ENCODE measurements at places on chromosomes 7 and 10. TPM values are rescaled to one million over a fixed set of nuclear protein-coding genes. Genes with fewer than 3 reads are reported as not detected.
A peak's percentile ranks its signal among the peaks of the same experiment; 100 is the strongest.

DNA sequence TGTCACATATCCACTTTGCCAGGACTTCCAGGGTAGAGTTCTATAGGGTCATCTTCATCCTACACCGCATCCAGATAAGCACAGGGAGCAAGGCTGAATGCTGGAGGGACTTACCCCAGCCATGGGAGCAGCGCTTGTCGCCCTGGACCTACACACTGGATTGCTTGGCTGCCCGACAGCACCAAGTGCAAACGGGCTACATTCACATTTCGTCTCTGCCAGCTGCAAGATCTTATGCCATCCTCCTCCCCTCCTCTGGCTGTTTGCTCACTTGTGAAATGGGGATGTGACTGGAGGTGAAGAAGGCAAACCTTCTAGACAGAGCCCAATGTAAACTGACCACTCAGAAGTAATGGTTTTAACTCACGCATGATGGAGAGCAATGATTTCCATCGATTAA lies 1.0 kb downstream of the DDC start:
- no peak overlapping the region for H3K27ac ChIP-seq
- no peak overlapping the region for H3K4me3 ChIP-seq
- no peak for DNase-seq

FAM241B gene
- total RNA-seq: 1.1 TPM

PRPS1L1 gene
- not detected for total RNA-seq

CRTAC1 gene
- not detected for total RNA-seq

EPHA1 gene
- 0.12 TPM for total RNA-seq

DNA sequence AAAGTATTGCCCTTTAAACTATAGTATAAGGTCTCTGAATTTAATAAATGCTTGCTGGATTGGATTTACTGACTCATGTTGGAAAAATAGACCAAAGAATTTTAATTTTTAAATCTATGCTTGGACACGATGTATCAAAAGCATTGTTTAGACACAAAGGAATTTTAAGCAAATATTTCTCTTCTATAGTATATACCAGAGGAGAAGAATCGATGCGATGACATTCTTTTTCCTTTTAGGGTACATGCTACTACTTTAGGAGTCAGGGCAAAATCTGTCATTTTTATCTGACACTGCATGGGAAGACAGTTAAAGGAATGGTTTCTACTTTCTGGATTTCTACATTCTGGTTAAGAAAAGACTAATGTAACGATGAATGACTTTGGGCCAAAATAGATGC lies 339.9 kb downstream of the BMPER start:
- H3K4me1 ChIP-seq: no peaks in the 10 kb centered on the region
- DNase-seq: no peak
- no peak overlapping the region for H3K27ac ChIP-seq
- no peaks in the 10 kb centered on the region for H3K36me3 ChIP-seq
- H3K27me3 ChIP-seq: no peaks in the 10 kb centered on the region

- no peak for DNase-seq
- H3K27ac ChIP-seq: no peak overlapping the region
- no peaks in the 10 kb centered on the region for H3K36me3 ChIP-seq
- H3K27me3 ChIP-seq: no peaks in the 10 kb centered on the region
Observed at GRCh38 chr10:29636178-29636577, 1.4 kb upstream of the SVIL start.

PTPN20 gene
- total RNA-seq: 2.4 TPM

- H3K4me1 ChIP-seq: peaks cover 35% of the 10 kb centered on the region
- peak overlapping the region; percentile 33 for H3K27ac ChIP-seq
- no peaks in the 10 kb centered on the region for H3K36me3 ChIP-seq
- no peak overlapping the region for H3K4me3 ChIP-seq
Observed at GRCh38 chr10:5971315-5971832, 6.0 kb downstream of the IL15RA start.

DNA sequence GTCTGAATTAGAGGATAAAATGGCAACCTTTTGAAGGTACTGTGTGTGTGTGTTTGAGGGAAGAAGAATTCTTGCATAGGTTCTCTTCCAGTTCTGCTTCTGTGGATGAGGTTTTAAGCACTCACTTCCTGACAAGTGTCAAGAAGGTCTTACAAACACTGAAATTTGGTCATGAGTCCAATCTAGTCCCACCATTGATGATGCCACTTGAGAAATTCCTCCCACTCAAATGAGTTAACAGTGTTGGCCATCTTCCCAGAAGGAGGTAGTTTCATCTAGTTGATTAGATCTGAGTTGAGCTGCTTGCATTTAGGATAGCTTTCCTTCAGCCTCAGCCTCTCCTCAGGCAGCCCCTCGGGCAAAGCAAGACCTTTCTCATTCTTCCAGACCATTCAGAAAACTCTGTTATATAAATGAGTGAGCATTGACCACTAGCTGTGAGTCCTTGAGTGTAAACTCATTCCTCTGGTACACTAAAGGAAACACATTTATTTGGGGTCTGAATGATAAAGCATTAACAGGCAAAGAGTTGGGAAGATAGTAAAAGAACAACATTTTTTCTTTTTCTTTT lies 189.5 kb downstream of the TRIL start:
- no peaks in the 10 kb centered on the region for H3K4me1 ChIP-seq
- no peaks in the 10 kb centered on the region for H3K36me3 ChIP-seq
- H3K27ac ChIP-seq: no peak overlapping the region
- H3K27me3 ChIP-seq: no peaks in the 10 kb centered on the region

TMEM225B gene
- 1.6 TPM for total RNA-seq

DNA sequence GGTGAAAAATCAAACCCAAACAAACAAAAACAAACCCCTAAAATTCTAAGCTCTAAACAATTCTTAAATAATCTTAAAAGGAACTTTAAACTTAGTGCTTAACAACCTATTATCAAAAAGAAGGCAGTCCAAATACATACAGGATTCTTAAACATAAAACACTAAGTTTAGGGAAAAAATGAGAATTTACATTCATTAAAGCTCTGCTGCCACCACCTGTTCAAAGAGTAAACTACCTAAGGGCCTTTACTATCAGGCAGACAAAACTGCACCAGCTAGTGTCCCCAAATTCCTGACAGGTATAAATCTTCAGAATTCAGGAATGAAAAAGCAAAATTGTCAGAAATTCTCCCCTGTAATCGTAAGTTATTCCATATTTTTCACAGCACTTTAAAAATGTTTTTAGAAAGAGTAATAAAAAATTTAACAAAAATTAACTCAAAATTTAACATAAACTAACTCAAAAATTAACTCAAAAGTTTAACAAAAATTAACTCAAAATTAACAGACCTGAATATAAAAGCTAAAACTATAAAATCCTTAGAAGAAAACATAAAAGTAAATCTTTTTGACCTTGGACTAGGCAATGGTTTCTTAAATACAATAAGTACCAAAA lies 55.1 kb downstream of the PDZD8 start:
- H3K27me3 ChIP-seq: no peaks in the 10 kb centered on the region
- H3K36me3 ChIP-seq: no peaks in the 10 kb centered on the region
- peak; percentile 21 for DNase-seq
- H3K27ac ChIP-seq: no peak overlapping the region

- no peaks in the 10 kb centered on the region for H3K27me3 ChIP-seq
- no peak overlapping the region for H3K4me3 ChIP-seq
- no peaks in the 10 kb centered on the region for H3K4me1 ChIP-seq
- no peak overlapping the region for H3K27ac ChIP-seq
- DNase-seq: no peak
Observed at GRCh38 chr10:112817981-112818777, 131.9 kb upstream of the TCF7L2 start.

DNA sequence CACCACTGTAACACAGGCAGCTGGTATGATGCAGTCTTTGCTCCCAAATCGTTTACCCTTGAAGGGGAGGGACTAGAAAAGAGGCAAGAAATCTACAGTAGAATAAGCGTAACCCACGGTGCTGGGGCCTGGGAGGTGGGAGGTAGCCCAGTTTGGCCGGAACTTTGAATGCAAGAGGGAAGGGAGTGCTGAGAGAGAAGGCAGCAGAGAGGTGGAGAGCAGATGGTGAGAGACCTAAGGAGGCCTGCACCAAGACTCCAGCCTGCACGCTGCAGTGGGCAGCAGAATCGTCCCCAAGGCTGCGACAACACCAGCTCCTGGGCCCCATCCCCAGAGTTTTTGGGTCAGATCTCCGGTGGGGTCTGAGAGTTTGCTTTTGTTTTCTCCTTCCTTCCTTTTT lies 547.5 kb downstream of the GALNT17 start:
- H3K4me3 ChIP-seq: no peak overlapping the region
- no peaks in the 10 kb centered on the region for H3K4me1 ChIP-seq
- H3K27ac ChIP-seq: no peak overlapping the region
- H3K27me3 ChIP-seq: no peaks in the 10 kb centered on the region
- no peaks in the 10 kb centered on the region for H3K36me3 ChIP-seq
- DNase-seq: no peak

DNA sequence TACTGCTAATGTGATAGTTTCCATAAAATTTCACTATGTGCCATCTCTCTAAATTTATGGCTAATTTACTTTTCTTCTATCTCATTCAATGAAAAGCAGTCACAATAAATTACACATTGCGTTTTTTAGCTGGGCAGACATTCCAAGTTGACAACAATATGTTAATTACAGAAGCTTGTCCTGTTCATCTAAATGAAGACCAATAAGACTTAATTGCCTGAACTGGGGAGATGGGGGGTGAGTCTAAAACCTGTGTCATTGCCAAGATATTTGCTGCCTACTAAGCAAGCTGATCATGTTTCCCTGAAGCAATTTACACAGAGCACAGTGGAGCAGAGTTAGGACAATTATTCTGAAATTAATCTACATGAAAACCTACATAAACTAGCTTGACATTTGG lies 89.3 kb upstream of the ADRB1 start:
- no peaks in the 10 kb centered on the region for H3K4me1 ChIP-seq
- H3K27me3 ChIP-seq: no peaks in the 10 kb centered on the region
- DNase-seq: no peak
- H3K36me3 ChIP-seq: no peaks in the 10 kb centered on the region
- H3K27ac ChIP-seq: no peak overlapping the region

GRCh38 chr7:130672146-130672545 lies 3.6 kb upstream of the COPG2 start:
- H3K4me3 ChIP-seq: no peak overlapping the region
- peaks cover 11% of the 10 kb centered on the region for H3K4me1 ChIP-seq
- no peak overlapping the region for H3K27ac ChIP-seq
- no peaks in the 10 kb centered on the region for H3K36me3 ChIP-seq

GRCh38 chr10:119705434-119705831 lies 20.4 kb upstream of the INPP5F start:
- H3K4me3 ChIP-seq: no peak overlapping the region
- peak overlapping the region; percentile 94 for H3K27ac ChIP-seq
- no peaks in the 10 kb centered on the region for H3K36me3 ChIP-seq
- H3K27me3 ChIP-seq: no peaks in the 10 kb centered on the region

DNA sequence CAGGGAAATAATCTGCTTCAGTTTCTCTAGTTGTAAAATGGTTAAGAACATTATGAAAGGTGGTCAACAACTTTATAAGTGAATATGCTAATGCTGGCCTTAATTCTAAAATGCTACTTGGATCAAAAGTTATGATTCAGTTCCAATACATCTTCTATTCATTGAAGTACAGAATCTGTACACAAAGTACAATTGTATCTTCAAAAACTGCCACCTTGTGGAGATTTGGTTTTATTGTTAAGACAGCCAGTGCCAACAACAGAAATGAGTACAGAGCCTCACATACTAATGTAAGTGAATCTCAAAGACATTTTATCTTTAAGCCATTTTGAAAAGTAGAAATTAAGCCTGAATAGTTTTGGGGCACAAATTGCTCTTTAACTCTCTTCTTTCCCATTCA lies 194.0 kb downstream of the CFTR start:
- no peaks in the 10 kb centered on the region for H3K4me1 ChIP-seq
- no peak for DNase-seq
- no peaks in the 10 kb centered on the region for H3K36me3 ChIP-seq
- no peak overlapping the region for H3K4me3 ChIP-seq
- no peaks in the 10 kb centered on the region for H3K27me3 ChIP-seq

EIF5AL1 gene
- total RNA-seq: 0.76 TPM

DNA sequence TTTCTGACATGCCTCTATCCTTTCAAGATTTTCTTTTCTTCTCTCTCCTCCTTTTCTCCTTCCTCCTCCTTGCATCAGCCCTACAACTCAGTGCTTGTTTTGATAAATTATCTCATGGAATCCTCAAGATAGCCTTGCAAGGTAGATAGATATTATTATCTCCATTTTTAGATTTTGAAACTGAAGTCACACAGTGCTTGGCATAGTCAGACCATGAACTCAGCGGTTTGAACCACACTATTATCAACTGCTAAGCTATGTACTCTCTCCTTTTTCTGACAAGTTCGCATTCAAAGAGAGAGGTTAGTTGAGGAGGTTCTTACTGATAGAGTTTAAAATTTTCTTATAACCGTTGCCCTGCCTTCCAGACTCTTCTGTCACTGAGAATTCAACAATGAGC lies 79.1 kb downstream of the SUGCT start:
- no peak for DNase-seq
- no peaks in the 10 kb centered on the region for H3K36me3 ChIP-seq
- no peaks in the 10 kb centered on the region for H3K27me3 ChIP-seq
- no peak overlapping the region for H3K4me3 ChIP-seq
- H3K27ac ChIP-seq: no peak overlapping the region
- no peaks in the 10 kb centered on the region for H3K4me1 ChIP-seq

THNSL1 gene
- total RNA-seq: 4.9 TPM

GRCh38 chr7:98165827-98166667 lies 45.2 kb upstream of the BHLHA15 start:
- H3K27me3 ChIP-seq: no peaks in the 10 kb centered on the region
- no peak overlapping the region for H3K27ac ChIP-seq

WDR86 gene
- total RNA-seq: 1.4 TPM

PHKG1 gene
- 4.0 TPM for total RNA-seq

DNA sequence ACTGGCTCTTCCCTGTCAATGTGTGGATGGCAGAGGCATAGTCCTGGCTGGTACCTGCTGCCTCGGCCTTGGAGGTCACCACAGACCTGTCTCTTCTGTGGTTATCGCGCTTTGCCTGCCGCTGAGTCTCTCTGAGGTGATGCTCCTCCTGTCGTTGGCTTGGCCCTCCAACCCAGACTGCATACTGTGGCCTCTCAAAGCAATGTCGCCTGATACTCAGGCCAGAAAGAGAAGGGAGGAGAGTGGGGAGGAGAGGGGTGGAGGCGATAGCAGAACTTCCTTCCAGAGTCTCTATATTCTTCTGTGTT lies 133.2 kb upstream of the KCNMA1 start:
- no peaks in the 10 kb centered on the region for H3K27me3 ChIP-seq

- H3K4me3 ChIP-seq: no peak overlapping the region
- H3K4me1 ChIP-seq: no peaks in the 10 kb centered on the region
- H3K27me3 ChIP-seq: no peaks in the 10 kb centered on the region
Observed at GRCh38 chr10:120508393-120508792, 51.4 kb downstream of the PLPP4 start.

- no peaks in the 10 kb centered on the region for H3K36me3 ChIP-seq
- no peak overlapping the region for H3K4me3 ChIP-seq
- H3K27me3 ChIP-seq: no peaks in the 10 kb centered on the region
- H3K4me1 ChIP-seq: no peaks in the 10 kb centered on the region
- H3K27ac ChIP-seq: no peak overlapping the region
Observed at GRCh38 chr7:152869677-152870051, 110.1 kb downstream of the ACTR3B start.

C10orf62 gene
- total RNA-seq: not detected

ST8SIA6 gene
- total RNA-seq: not detected

PLOD3 gene
- total RNA-seq: 47.5 TPM

GRCh38 chr10:5423771-5424170 lies 11.4 kb downstream of the NET1 start:
- no peaks in the 10 kb centered on the region for H3K36me3 ChIP-seq
- H3K27me3 ChIP-seq: no peaks in the 10 kb centered on the region
- no peak overlapping the region for H3K27ac ChIP-seq
- H3K4me3 ChIP-seq: no peak overlapping the region
- no peak for DNase-seq

ASB4 gene
- not detected for total RNA-seq

- no peak overlapping the region for H3K4me3 ChIP-seq
- DNase-seq: no peak
- H3K27me3 ChIP-seq: peaks cover 3% of the 10 kb centered on the region
- no peaks in the 10 kb centered on the region for H3K36me3 ChIP-seq
Observed at GRCh38 chr7:108441392-108441955, 14.8 kb downstream of the NRCAM start.
